ENCODE measurements at places on chromosomes 2 and 18.

DNA sequence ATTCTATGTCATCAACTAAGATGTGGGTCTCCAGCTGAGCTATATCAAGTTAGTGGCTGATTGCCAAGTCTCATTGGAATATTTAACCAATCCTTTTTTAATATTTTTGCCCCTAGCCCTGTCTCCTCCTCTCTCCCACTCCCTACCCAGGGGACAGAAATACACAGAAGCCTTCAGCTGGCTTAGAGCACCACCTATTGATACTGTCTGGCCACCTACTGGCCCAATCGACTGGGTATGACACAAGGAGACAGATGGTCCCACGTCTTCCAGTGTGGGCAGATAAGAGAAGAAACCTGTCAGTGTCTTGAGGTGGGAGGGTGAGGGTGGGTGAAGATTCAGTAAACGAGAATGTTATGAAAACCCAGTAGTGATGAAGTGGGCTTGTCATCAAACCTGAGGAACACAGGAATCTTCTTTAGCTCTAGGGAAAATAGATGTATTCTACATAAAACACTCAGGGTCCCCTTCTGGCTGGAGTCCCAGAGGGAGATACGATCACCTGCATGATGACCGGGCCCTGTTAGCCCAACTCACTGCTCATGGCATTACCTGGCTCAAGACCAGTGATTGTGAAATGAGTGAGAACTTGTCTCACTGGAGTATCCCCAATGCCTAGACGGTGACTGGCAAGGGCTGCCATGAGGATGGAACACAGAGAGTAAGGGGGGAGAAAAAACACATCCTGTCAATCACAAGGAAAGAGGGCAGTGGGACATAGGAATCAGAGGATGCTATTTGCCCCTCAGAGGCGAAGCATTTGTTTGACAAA, 26.7 kb downstream of the POLR1A start:
- no peak for DNase-seq

- DNase-seq = no peak
These were observed 41.9 kb downstream of the RPIA start for GRCh38 chr2:88733155-88733902.

DNA sequence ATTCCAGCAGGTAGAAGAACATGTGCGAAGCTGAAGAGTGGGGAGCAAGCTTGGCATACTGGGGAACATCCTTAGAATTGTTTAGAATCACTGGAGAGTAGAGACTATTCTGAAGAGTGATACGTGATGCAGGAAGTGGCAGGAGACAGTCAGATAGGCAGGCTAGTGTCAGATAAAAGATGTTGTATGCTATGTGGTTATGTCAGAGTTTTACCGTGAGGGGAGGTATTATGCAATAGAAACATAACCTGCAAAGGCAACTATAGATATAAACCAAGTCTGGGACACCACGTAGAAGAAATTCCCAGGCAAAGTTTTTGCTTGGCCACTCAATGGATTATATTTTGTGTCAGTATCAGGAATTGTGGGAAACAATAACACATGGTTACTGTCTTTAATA, 62.0 kb upstream of the ZSWIM2 start:
- no peak for DNase-seq

DNA sequence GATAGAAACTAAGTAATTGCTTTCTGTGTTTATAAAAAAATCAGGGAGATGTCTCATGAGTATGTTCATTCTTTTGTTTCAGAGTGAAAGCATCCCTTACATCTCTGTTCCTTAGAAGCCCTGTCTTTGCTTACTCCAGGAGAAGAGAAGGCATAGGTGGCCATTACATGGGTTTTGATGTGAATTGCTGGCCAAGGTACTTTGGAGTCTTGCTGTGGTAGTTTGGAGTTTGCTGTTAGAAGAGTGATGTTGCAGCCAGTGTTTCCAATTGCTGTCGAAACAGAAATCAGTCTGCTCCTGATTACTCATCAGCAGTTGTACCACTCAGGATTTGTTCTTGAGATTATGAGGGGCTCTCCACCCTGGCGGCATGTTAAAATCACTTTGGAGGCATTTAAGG, 97.8 kb upstream of the KLHL14 start:
- no peak for DNase-seq

DNA sequence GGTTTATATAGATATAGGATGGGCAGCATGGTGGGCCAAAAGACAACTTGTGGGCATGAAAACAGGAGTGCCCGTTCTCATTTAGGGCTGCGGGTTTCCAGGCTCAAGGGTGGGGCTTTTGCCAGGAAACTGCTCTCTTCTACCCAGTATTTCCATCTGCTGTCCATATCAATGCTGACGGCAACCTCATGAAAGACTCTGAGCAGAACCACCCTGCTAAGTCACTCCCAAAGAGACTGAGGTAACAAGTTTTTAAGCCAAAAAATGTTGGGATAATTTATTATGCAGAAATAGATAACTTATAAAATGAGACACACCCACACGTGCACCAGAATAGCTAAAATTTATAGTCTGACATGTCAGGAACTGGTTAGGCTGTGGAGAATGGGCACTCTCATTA, 36.1 kb upstream of the MPPE1 start:
- DNase-seq = no peak

DNA sequence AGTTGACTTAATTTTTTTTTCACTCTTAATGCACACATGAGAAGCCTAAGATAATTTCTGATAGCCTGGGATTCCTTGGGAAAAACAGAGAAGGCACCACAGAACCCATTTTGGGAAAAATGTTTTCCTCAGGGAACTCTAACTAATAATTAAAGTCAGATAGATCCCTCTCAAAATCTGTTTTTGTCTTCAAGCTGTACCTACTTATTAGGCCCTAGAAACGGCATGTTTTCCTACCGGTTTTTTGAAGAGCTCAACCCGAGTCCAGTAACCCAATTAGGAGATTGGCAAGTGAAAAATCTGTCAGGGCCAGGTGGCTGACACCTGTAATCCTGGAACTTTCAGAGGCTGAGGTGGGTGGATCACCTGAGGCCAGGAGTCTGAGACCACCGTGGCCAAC, 16.1 kb upstream of the PDK1 start:
- DNase-seq = no peak

DNA sequence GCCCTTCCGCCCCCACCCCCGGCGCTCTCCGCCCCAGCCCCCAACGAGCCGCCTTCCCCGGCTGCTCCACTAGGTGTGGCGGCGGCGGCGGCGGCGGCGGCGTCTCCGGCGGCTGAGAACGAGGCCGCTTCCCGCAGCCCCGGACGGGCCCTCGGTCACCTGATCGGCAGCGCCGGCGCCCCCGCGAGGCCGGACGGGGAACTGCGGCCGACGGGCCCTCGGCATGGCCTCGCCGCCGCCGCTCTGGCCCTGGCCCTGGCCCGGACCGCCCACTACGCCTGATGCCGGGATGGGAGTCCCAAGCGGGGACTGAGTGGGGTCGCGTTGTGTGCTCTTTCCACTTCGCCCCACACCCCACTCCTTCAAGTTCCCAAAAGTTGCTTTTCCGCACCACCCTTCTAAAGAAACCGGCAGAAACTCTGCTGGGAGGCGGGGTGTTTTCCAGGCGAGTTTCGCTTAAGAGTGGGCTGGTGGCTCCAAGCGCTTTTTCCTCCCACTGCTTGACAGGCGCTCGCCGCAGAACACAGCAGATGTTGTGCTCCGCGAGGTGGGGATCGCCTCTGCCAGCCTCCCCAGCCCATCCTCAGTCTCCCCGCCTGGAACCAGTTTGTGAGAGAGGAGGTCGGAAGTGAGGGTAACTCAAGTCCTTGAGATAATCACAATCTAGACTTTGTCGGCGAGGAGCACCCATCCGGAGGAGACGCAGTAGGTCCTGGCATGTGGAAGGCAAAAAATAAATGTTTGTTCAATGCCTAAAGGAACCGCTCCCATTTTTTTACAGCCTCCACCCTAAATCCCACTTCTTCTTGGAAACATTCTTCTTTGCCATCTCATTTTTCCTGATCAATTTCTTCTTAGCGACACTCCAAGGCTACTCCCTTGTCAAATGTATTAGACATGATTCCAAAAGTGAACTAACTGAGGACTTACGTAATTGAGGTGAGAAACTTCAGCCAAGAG, at the start of gene NCKAP1:
Gene NCKAP1 (minus strand): TSS at position 117 of the 960 bp plus-strand sequence. CDS start 358 bp downstream, outside the sequence.
- peak; percentile 82 for DNase-seq

GRCh38 chr2:100320547-100321178, 1.6 kb downstream of the LONRF2 start:
- no peak for DNase-seq

DNA sequence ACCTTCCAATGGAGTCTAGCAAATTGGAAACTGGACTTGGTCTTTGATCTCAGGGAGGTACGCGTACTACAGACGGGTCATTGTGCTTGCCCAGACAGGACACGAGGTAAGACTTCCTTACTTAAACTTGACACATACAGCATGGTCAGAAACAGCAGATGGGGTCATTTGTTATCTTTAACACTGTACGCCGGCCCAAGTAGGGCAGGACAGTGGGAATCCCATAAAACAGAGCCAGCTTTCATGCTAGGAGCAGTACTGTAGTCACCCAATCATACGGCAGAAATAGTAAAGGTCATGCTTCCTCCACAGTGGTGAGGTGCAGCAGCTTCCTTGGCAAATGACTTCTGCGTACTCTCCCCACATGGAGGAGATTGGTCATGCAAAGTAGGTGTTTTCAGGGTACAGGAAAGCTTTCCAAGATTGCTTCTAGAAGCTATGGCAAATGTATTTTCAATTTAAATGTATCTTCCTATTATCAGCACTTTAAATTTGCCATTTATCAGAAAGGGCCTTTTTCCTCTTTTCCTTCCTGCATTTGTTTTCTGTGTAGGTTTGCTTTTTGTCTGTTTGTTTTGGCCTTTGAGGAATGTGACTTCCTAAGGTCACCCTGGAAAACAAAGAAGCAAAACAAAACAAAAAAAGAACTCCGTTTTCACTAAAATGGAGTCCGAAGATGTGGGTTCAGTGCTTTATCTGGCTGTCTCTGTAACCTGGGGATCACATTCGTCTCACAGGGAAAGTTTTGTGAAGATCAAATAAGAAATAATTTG, 74.0 kb upstream of the DSG1 start:
- DNase-seq = no peak

DNA sequence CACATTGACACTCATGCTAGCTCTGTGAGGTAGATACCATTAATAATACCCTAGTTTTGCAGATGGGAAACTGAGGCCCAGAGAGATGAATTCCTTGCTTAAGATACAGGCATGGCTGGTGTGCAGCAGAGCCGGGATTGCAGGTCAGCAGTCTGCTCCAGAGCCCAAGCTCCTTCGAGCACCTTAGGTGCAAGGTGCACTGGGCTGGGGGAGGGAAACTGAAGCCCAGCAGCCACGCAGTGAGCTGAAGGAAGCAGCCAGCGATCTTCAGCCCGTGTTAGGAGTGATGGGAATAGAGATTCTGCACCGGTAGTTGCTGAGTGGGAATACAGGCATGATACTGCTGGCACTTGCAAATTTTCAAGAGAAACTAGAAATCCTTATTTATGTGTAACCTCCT, 50.6 kb downstream of the TANC1 start:
- DNase-seq = no peak

DNA sequence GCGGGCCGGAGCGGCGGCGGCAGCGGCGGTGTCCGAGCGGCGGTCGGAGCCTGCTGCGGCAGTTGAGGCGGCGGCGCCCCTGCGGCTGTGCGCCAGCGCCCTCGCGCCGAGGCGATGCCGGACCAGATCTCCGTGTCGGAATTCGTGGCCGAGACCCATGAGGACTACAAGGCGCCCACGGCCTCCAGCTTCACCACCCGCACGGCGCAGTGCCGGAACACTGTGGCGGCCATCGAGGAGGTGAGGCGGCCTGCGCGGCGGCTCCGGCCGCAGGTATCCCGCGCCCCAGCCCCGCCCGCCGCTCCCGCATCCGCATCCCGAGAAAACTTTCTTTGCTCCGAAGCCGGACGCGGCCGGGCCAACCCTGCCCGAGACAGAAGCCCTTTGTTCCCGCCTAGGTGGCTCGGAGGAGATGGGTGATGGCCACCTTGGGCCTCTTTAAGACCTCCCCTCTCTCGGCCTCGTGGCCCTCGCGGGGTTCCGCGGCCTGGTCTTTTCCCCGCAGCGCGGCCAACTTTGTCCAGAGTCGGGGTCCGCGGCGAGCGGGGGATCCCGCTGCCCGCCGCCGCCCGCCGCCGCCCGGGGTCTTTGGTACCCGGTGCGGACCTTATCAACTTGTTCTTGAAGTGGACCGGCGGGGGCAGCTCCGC, 504 bp downstream of the ASAP2 start:
- DNase-seq = no peak

DNA sequence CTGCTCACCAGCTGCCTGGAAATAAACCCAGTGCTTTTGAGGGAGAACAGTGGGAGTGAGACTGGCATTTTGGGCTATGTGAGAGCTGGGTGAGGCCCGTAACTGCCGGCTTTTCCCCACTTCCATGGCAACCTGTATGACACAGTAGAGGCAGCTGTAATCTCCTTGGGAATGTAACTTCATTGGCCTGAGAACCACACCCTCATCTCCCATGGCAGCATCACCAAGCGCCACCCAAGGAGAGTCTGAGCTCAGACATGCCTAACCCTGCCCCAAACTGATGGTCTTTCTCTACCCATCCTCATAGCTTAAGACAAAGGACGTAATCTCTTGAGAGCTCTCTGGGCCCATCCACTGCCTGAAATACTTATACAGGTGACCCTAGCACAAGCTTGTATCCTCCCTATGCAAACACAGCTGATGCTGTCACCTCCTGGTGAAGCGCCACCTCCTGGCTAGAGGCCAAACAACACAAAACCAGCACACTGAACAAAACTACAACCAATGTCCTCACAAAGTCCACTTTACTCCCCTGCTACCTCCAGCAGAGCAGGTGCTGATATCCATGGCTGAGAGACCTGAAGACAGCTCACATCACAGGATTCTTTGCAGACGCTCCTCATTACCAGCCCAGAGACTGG, 763.4 kb upstream of the NRXN1 start:
- no peak for DNase-seq

- DNase-seq = no peak
These were observed 360.8 kb downstream of the ALK start for GRCh38 chr2:29560566-29560965.

DNA sequence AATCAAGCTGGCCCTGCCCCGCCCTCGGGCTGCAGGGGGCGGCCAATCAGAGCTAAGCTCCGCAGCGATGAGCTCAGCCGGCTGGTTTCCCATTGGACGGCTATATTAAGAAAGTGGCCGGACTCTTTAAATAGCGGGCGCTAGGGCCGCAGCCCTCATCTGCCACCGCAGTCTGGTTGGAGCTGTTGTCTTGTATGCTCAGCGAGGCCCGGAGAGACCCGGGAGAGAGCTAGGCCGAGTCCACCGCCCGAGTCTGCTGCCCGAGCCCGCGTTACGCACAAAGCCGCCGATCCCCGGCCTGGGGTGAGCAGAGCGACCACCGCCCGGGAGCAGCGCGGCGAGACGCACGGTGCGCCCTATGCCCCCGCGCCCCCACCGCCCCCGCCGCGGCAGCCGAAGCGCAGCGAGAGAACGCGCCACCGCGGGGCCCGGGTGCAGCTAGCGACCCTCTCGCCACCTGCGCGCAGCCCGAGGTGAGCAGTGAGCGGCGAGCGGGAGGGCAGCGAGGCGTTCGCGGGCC, at the start of gene RHOB:
Gene RHOB (plus strand): TSS at position 158 of the 520 bp plus-strand sequence. CDS start 392 bp downstream, outside the sequence.
- peak; percentile 100 for DNase-seq
